PC-9 (cell line): ENCODE measurements at places on chromosomes 1 and 21. TPM values are rescaled to one million over a fixed set of nuclear protein-coding genes. Genes with fewer than 3 reads are reported as not detected.

DNA sequence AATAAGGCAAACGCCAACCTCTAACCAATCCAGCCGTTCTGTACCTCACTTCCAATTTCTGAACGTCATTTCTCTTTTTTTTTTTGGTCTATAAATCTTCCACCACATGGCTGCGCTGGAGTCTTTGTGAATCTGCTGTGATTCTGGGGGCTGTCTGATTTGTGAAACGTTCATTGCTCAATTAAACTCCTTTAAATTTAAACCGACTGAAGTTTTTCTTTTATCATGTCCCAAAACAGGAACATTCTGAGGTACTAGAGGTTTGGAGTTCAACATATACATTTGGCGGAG, 65.5 kb upstream of the BACH1 start:
- DNase-seq, result no peak

DNA sequence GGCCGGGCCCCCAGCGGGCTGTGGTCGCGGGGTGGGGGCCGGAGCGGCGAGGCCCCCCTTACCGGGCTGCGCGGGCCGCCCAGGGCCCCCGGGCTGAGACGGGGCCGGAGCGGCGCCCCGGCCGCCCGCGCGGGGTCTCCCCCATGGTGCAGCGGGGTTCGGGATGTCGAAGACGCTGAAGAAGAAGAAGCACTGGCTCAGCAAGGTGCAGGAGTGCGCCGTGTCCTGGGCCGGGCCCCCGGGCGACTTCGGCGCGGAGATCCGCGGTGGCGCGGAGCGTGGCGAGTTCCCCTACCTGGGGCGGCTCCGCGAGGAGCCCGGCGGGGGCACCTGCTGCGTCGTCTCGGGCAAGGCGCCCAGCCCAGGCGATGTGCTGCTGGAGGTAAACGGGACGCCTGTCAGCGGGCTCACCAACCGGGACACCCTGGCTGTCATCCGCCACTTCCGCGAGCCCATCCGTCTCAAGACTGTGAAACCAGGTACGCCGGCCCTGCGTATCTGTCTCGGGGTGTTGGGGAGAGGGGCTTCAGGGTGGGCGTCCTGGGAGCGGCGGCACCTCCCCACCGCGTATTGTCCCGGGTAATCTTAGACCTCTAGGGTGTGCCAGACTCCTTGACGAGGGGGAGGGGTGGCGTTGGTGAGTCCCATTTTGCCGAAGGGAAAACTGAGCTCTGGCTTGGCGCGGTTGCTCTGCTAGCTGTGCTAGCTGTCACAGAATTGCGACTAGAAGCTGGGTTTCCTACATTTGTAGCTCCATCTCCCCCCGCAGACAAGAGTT, 745 bp downstream of the MAGI3 start:
- peak; percentile 51 for DNase-seq

Gene VHLL
- total RNA-seq, result not detected in 2 replicates

Gene CASQ1
- total RNA-seq, result not detected in 2 replicates

DNA sequence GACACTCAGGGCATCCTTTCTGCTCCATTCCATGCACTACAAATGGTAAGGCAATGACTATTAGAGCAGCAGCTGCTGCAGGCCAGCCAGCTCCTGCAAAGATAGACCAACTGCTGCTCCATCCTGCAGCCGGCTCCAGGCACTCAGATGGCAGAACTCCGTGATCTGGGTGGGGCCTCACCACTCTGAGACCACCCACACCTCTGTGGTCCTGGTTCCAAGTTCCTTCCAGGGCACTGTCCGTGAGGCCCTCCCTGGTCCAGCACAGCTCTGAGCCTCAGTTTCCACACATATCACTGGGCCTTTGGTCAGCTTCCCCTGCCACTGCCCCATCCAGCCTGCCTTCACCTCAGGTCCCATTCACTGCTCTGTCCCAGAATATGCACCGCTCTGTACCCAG, 114.7 kb downstream of the DMRTB1 start:
- no peak for DNase-seq
